ENCODE measurements at places on chromosomes 5 and 9.

DNA sequence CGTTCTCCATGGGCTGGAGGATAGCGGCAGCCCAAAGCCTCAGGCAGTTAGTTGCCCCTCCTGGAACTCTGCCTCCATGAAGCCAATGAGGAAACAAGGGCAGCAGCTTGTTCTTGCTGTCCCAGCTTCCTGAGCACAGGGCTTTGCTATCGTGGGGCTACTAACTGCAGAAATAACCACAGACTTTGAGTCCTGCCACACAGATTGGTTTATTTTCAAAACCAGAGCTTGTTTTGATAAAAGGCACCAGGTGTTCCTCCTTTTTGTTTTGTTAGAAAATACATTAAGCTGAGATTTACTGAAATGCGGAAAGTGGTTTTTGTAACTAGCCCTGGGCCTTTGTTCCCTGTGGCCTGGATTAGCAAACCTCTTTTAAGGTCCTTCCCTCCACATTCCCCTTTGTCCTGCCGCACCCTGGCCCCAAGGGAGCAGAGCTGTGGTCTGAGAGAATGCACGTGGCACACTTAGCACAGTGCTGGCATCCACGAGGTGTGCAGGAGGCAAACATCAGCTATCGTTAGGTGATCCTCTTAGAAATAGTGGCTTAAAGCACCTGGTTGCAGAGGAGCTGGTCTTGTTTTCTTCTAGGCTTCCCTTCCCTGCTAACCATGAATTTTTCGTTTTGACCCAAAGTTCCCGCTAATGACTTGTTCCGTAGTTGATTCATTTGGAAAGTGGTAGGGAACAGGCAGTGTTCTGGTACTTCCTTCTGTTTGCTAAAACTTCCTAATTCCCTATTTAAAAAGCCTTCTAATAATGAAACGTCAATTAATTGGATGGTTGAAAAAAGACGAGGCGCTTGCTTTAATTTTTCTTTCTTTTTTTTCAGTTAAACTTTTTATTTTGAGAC is 21.5 kb downstream of the MVB12B start:
- no peaks in the 10 kb centered on the region for H3K36me3 ChIP-seq
- H3K27me3 ChIP-seq = no peaks in the 10 kb centered on the region
- no peak overlapping the region for H3K27ac ChIP-seq
- peak; percentile 50 for DNase-seq
- no peaks in the 10 kb centered on the region for H3K4me1 ChIP-seq

- H3K4me1 ChIP-seq = no peaks in the 10 kb centered on the region
- no peaks in the 10 kb centered on the region for H3K27me3 ChIP-seq
- H3K27ac ChIP-seq = no peak overlapping the region
- no peak for DNase-seq
- H3K4me3 ChIP-seq = no peak overlapping the region
- H3K36me3 ChIP-seq = no peaks in the 10 kb centered on the region
Observed at GRCh38 chr9:107944387-107944786, 454.8 kb upstream of the KLF4 start.

GRCh38 chr5:175687231-175687701 is 29.4 kb downstream of the HRH2 start:
- peak overlapping the region; percentile 91 for H3K27ac ChIP-seq
- H3K27me3 ChIP-seq = no peaks in the 10 kb centered on the region
- no peaks in the 10 kb centered on the region for H3K4me1 ChIP-seq
- no peak for DNase-seq
- no peaks in the 10 kb centered on the region for H3K36me3 ChIP-seq

- H3K4me3 ChIP-seq = no peak overlapping the region
- no peaks in the 10 kb centered on the region for H3K27me3 ChIP-seq
- no peaks in the 10 kb centered on the region for H3K4me1 ChIP-seq
- no peak overlapping the region for H3K27ac ChIP-seq
- H3K36me3 ChIP-seq = peaks cover 36% of the 10 kb centered on the region
Observed at GRCh38 chr5:134577796-134578577, 52.5 kb downstream of the JADE2 start.

DNA sequence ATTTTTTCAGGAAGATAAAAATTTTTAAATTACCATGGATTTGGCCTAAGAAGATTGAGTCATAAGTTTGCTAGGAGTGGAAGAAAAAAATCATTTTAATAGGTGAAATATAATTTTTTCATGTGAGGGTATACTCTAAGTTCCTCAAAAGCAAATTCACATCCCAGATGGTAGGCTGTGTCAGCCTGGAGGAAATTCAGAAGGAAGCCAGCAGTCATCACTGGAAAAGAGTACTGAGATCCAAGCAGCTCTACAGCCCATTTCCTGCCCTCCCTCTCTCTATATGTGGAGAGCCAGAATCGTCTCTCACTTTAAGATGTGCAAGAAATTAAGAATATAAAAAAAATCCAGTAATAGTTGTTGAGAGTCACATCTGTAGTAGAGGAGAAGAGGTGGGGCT is 126.5 kb upstream of the CDH18 start:
- H3K36me3 ChIP-seq = no peaks in the 10 kb centered on the region
- H3K4me3 ChIP-seq = no peak overlapping the region
- no peak overlapping the region for H3K27ac ChIP-seq
- no peak for DNase-seq

DNA sequence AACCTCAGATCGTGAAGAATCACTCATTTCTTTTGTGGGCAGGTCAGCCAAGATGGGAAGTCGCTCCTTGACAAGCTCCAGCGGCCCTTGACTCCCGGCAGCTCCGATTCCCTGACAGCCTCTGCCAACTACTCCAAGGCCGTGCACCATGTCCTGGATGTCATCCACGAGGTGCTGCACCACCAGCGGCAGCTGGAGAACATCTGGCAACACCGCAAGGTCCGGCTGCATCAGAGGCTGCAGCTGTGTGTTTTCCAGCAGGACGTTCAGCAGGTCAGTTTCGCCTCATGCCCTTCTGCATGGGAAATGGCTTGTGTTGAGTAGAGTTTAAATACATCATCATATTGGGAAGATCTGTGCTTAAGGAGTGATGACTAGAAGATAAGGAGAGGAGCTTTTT is 173.3 kb downstream of the TRIO start:
- H3K36me3 ChIP-seq = peaks cover 48% of the 10 kb centered on the region
- no peak overlapping the region for H3K27ac ChIP-seq
- peak; percentile 85 for DNase-seq

GRCh38 chr9:124769549-124770358 is 1.4 kb downstream of the NR6A1 start:
- H3K4me3 ChIP-seq = peak overlapping the region; percentile 37
- H3K27me3 ChIP-seq = peaks cover 47% of the 10 kb centered on the region
- peak; percentile 65 for DNase-seq
- H3K36me3 ChIP-seq = no peaks in the 10 kb centered on the region

DNA sequence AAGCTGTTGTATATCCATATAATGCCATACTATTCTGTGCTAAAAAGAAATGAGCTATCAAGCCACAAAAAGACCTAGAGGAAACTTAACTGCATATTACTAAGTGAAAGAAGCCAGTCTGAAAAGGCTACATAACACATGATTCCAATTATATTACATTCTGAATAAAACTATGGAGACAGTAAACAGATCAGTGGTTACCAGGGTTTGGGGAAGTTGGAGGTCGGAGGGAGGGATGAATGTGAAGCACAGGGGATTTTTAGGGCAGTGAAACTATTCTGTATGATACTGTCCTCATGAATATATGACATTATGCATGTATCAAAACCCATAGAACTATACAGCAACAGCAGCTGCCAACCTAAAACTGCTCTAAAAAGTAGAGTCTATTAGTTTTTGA is 5.6 kb upstream of the RFK start:
- H3K27ac ChIP-seq = no peak overlapping the region
- no peaks in the 10 kb centered on the region for H3K27me3 ChIP-seq
- H3K4me1 ChIP-seq = no peaks in the 10 kb centered on the region
- no peak overlapping the region for H3K4me3 ChIP-seq

DNA sequence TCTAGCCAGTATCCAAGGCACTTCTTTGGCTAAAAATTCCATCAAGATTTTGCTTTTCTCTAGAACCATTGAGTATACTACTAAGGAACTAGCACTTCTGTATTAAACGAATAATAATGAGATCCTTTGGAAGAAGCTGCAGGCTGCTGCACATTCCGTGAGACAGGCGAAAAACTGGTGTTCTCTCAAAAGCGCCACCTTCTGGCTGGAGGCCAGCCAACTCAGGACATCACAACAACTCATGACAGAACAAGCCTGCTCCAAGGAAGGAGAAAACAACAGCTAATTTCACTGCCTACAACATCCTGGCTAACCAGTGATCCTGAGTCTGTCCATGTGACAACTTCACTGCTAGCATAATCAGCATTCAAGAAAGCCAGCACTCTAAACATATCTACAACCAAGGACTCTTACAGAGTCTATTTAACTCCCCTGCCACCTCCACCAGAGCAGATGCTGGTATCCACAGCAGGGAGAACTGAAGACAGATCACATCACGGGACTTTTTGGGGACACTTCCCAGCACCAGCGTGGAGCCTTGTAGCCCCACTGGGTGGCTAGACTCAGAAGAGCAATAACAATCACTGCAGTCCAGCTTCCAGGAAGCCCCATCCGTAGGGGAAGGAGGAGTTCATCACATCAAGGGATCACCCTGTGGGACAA is 150.5 kb downstream of the YTHDC2 start:
- no peak overlapping the region for H3K4me3 ChIP-seq
- H3K27me3 ChIP-seq = no peaks in the 10 kb centered on the region
- peak; percentile 28 for DNase-seq
- no peaks in the 10 kb centered on the region for H3K4me1 ChIP-seq
- no peaks in the 10 kb centered on the region for H3K36me3 ChIP-seq

GRCh38 chr9:112112941-112113681 is 62.0 kb downstream of the SUSD1 start:
- H3K4me3 ChIP-seq = no peak overlapping the region
- no peaks in the 10 kb centered on the region for H3K27me3 ChIP-seq
- no peaks in the 10 kb centered on the region for H3K36me3 ChIP-seq
- peak; percentile 28 for DNase-seq
- no peak overlapping the region for H3K27ac ChIP-seq
- no peaks in the 10 kb centered on the region for H3K4me1 ChIP-seq

- H3K36me3 ChIP-seq = no peaks in the 10 kb centered on the region
- DNase-seq = peak; percentile 94
- H3K4me3 ChIP-seq = no peak overlapping the region
- H3K27ac ChIP-seq = no peak overlapping the region
- no peaks in the 10 kb centered on the region for H3K27me3 ChIP-seq
- H3K4me1 ChIP-seq = peaks cover 16% of the 10 kb centered on the region
Observed at GRCh38 chr5:134530301-134531077, 5.0 kb downstream of the JADE2 start.

DNA sequence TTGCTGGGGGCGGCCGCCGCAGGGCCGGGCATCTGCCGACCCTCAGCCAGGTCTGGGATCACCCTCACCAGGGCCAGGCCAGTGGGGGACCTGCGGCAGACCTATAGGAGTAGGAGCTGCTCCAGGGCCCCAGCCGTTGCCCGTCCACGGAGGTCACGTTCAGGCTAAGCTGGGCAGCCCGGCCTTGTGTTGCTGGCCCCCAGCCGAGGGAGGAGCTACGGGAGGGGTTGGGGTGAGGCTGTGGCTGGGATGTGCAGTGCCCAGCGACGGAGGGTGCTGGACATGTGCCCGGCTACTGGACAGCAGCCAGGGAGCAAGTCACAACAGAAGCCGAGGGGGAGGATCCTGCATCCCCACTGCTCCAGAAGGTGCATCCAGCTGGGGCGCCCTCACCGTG is 39.6 kb upstream of the SLC6A19 start:
- no peak overlapping the region for H3K4me3 ChIP-seq
- no peaks in the 10 kb centered on the region for H3K36me3 ChIP-seq
- DNase-seq = no peak
- H3K27me3 ChIP-seq = peaks cover 5% of the 10 kb centered on the region
- H3K27ac ChIP-seq = no peak overlapping the region
- no peaks in the 10 kb centered on the region for H3K4me1 ChIP-seq

- H3K4me3 ChIP-seq = no peak overlapping the region
- no peak for DNase-seq
- H3K4me1 ChIP-seq = peaks cover 18% of the 10 kb centered on the region
- no peaks in the 10 kb centered on the region for H3K36me3 ChIP-seq
Observed at GRCh38 chr9:13332571-13332970, 53.1 kb upstream of the MPDZ start.

DNA sequence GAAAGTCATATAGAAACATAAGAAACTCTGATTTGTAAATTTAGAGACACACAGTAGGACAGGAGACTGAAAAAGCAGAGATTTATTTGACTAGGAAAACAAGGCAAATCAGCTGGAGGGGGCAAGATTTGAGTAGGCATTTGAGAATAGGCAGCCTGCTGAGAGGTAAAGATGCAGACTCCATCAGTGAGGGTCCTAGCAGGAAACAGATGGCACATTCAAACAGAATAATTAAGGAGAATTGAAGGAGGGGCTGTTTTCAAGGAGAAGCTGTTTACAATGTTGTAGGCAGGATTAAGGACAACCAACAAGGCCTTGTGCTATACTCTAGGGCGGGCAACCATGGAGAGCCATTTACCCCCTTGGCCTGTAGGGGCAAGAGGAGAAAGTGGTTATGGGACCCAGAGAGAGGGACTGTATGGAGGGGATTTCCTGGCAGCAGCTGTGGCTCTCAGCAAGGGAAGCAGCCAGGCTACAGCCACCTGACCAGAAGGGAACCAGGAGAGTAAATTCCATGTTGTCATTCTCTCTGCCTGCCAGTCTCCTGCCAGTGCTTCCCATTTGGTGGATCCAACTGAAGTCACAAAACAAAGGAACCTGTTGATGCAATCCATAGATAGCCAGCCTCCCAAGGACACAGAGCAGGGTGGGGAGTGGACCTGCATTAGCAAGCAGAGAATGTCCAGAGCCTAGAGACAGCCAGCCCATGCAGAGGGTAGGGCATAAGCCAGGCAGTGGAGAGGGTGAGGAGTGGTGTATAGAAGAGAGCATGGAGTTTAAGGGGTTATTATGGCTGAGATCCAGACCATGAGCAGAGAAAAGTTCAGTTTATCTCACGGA is 38.2 kb downstream of the PAPPA start:
- no peak overlapping the region for H3K27ac ChIP-seq
- H3K4me3 ChIP-seq = no peak overlapping the region
- no peak for DNase-seq
- H3K27me3 ChIP-seq = no peaks in the 10 kb centered on the region

- no peaks in the 10 kb centered on the region for H3K27me3 ChIP-seq
- no peaks in the 10 kb centered on the region for H3K36me3 ChIP-seq
- no peak overlapping the region for H3K27ac ChIP-seq
- H3K4me3 ChIP-seq = no peak overlapping the region
Observed at GRCh38 chr9:33850267-33850629, 33.3 kb downstream of the UBE2R2 start.

GRCh38 chr9:95420518-95420917 is 96.3 kb downstream of the PTCH1 start:
- H3K36me3 ChIP-seq = peaks cover 2% of the 10 kb centered on the region
- no peak overlapping the region for H3K27ac ChIP-seq
- no peaks in the 10 kb centered on the region for H3K27me3 ChIP-seq
- DNase-seq = no peak
- no peak overlapping the region for H3K4me3 ChIP-seq
